ENCODE measurements at places on chromosomes 2 and 18.

DNA sequence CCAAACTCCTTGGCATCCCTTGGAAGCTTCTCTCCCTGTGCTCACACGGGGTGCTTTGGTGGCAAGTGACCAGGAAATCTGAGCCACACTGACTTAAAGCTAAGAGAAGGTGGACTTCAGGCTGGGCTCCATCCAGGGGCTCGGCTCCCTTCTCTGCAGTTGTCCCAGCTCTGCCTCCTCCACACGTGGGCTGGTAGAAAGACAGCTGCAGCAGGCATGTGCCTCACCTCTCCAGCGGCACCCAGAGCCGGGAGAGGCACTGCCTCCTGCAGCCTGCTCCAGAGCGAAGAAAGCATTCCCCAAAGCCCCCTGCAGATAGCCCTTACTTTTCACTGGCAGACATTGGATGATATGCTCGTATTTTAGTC lies 11.3 kb downstream of the KCNF1 start:
- no peak for DNase-seq

DNA sequence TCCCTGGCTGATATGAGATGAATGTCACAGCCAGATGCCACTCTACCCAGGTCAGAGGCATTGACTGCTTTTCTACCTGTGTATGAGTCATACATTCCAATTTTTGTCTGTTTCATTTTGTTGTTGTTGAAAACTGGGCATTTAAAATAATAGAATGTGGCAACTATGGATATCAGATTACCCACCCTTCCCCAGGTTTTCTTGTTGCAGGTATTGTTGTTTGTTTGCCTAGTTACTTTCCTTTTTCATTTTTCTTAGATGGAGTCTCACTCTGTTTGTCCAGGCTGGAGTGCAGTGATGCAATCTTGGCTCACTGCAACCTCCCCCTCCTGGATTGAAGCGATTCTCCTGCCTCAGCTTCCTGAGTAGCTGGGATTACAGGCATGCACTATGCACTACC lies 70.2 kb downstream of the LRRC30 start:
- no peak for DNase-seq

GRCh38 chr2:65636813-65637483 lies 204.5 kb upstream of the SPRED2 start:
- no peak for DNase-seq

- no peak for DNase-seq
These were observed 111.1 kb downstream of the MEP1B start for GRCh38 chr18:32300914-32301313.

DNA sequence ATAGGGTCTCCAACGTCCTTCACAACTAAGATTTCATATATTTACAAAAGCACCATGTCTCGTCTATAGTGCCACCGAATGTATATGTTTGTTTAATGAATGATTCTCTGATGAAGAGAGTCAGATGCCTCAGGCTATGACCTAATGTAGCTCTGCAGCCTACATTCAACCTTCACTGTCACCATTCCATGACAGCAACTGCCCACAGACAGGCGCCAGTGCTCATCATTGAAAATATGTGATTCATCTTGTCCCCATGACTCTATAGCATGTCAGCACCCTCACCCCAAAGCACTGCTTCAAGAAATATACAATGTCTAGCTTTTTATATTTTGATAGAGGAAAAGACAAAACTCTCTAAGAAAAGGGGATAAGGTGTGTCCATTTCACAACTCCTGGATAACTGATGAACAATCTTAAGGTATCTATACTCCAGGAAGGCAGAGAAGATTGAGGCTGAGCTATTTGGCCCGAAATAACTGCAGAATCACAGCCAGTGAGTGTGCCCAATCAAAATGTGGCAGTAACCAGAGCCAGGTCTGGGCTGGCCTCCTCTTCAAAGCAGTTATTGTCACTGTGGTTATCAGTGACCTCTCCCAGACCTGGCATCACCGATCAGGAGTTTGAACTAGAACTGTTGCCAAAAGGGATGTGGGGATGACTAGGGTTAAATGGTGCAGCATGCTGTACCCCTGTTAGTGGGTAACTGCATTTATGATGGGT lies 246.6 kb downstream of the SETBP1 start:
- no peak for DNase-seq
